ENCODE measurements at places on chromosomes 4 and X.

- no peak for DNase-seq
Observed at GRCh38 chr4:1469043-1469442, 62.8 kb upstream of the NKX1-1 start.

- no peak for DNase-seq
Observed at GRCh38 chrX:43211570-43211969, 433.6 kb upstream of the PPP1R2C start.

- no peak for DNase-seq
Observed at GRCh38 chrX:111020283-111020682, 75.7 kb upstream of the PAK3 start.

DNA sequence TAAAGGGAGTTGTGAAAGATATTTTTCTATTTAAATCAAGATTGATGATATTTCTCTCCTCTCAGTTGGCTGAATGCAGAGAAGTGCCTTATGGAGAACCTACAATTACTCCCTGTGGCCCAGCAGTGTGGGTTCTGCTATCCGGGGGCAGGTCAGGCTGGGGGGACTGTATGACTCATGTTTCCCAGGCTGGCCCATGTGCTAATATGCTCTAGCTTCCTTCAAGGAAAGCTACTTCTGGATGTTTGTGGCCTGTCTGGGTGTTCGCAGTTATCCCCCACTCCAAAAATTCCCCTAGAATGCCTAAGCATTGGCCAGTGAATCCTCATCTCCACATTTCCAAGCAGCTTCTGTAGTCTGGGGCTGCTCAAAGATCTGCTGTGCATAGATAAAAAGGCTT is 58.9 kb upstream of the SPP1 start:
- no peak for DNase-seq

DNA sequence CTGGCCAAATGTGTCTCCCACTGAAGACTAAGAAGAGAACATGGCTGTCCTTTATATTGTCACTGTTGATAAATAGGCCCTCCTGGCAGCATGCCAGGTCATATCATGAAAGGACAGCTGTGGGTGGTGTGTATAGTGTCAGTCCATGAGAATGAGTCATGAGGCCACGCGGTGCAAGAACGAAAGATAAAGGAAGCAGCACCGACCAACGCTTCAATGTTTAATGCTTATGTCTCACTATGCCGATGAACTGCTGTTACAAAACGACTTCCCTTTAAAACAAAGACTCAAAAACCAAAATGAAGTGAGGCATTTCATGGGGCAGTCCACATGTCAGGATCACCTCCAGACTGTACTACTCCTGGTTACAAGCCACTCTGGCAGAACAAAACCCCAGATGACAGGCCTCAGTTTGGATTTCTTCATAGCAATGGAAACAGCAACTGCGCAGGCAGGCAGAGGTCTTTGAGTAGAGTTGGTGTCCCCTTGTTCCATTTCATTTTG is 5.2 kb upstream of the TCEANC start:
- peak; percentile 23 for DNase-seq

DNA sequence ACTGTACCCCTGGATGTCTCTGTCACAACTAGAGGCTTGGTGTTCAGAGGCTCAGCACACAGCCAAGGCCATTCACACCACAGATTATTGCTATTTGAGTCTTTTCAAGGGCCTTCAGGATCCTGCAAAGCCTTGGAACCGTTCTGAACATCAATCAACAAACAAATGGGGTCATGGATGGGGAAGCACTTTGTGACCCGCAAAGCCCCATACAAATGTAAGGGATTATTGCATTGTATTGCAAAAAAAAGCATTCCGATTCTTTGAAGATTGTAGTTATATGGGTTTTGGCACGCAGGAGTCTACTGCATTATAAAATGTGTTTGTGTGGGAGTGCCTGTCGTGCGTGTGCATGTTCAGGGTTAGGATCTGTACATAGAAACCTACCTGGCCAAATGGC is 17.3 kb upstream of the BCORL1 start:
- DNase-seq = no peak

- DNase-seq = no peak
Observed at GRCh38 chr4:3819210-3819919, 53.2 kb downstream of the ADRA2C start.

GRCh38 chr4:13956947-13957346 is 329.4 kb upstream of the BOD1L1 start:
- no peak for DNase-seq

DNA sequence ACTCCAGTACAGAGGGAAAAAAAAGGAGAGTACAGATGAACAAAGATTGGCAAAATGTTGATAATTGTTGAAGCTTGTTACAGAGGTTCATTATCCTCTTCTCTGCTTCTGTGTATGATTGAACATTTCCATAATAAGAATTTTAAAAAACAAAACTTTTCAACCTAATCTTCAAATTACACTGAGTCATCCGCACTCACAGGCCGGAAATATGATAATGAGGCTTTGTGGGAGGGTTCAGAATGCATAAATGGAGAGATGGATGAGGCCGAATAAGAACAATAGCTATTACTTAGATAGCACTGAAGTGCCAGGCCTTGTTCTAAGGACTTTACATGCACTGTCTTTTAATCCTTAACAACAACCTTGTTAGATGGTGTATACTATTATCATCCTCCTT is 4.6 kb upstream of the ERCC6L start:
- DNase-seq = no peak

DNA sequence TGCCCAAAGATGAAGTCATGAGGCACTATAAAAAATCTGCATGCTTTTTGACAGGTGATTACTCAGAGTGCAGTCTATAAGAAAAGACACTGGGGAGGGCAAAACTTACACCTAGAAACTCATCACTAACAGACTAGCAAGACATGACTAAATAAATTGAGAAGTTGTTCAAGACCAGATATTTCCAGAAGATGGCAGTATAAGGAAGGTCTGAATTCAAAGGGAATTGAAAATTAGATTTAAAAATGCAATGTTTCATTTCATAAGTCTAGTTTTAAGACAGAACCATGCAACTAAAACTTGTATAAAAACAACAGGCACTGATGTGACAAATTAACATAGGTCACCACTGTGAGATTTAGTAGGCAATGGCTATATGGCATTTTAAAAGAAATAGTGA is 232.5 kb upstream of the POF1B start:
- no peak for DNase-seq

DNA sequence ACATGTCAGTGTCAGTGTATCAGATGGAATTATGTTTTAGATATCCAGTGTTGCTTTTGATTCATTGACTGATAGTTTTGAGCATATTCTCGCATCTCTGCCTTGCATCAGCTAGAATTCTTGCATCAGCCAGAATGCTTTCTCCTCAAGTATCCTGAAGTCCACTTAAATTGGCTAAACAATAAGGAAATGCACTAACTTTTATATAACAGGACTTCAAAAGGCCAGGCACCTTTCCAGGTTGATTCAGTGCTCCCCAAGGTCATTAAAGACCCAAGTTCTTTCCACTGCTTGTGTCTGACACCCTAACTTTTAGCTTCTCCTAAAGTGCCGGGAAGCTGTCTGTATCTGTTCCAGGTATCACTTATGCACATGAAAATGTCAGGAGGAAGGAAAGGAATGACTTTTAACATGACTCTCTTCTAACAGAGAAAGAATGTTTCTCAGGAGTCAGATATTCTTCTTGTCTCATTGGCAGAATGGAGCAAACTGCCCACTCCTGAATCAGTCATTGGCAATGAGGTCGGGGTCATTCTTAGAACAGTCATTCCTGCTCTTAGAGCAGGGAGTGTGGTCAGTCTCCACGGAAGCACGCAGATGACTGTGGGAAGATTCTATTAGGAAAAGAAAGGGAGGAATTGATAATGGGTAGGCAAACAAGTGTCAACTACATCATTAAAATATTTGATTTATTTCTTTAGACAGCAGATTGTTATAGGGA is 92.9 kb upstream of the TLL1 start:
- DNase-seq = no peak

- no peak for DNase-seq
Observed at GRCh38 chr4:109046471-109047201, 255.8 kb downstream of the COL25A1 start.

GRCh38 chr4:73329300-73329699 is 70.7 kb upstream of the ANKRD17 start:
- DNase-seq = no peak

Measured in stimulated activated CD4-positive, alpha-beta T cell treated with anti-CD3 and anti-CD28 coated beads, Interleukin-1b, Interleukin-23, amount 100 ng/mL, for 24 hours (primary cell).